ENCODE measurements at places on chromosomes 1 and 21.

DNA sequence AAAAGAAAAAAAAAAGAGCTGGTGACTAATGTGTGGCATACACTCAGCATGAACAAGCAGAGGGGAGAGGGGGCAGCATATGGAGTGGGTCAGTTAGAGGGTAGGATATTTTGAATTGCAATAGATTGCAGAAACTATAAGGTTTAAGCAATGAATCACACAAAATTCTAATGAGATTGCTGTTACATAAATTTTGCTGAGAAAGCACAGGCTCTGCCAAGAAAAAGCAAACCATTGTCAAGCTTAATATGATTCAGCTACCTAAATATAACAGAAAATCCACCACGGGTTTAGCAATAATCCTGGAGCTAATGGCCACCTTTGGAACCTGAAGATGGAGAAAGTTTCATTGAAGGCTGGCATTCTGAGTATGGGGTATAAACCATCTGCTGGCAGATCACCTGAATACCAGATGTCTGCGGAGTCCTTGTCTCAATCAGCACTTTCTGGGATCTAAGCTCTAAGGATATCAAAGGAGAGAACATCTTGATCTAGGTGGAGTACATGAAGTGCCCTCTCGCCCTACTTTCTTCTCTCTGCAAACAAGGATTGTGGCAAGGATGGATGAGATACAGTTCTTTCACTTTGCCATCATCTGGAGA is 30.3 kb upstream of the ANGPTL7 start:
- DNase-seq, result no peak

- no peak for DNase-seq
Measured at GRCh38 chr1:21902026-21903012, 34.8 kb downstream of the HSPG2 start.

DNA sequence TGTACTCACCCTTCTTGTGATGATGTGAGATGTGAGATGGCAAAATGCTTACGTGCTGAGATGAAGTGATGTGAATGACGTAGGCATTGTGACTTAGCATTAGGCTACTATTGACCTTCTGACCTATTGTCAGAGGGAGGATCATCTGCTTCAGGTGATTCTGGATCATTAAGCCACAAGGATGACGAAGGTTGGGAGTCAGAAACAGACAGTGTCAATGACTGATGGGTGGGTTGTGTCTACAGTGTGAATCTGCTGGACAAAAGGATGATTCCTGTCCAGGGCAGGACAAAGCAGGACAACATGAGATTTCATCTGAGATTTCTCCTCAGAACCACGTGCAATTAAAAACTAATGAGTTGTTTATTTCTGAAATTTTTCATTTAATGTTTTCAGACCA is 129.0 kb downstream of the GABPA start:
- no peak for DNase-seq

DNA sequence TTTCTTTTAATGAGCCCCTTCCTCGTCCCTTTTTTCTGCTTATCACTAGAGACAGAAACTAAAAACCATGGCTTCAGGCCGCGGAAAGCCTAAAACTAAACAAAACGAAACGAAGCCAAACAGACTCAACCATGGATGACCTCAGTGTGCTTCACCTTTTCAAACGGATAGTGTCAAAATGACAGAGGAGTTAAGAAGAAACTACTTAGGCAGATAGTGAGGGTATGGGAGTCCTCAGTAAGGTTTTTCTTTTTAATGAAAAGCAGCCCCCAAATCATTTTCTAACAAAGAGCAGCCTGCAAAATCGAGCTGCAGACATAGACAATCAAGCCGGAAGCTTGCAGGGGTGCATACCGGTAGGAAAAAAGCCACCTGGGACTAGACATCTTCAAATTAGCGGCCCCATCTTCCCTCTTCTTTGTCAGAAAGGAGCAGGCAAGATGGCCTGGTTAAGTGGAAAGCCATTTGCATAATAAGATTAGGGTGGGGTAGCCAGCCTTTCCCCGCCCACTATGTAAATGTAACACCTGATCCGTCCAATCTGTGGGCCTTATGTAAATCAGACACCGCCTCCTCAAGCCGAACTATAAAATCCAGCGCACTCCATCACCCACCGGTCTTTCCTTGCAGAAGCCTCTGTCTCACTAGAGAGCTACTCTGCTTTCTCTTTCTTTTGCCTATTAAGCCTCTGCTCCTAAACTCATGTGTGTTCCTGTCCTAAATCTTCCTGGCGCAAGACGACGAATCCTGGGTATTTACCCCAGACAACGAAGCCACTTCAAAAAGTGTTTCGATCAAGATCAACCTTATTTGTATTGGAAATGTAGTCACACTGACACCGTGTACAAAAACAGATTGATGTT is 6.2 kb upstream of the ERO1B start:
- DNase-seq, result no peak

GRCh38 chr1:61337981-61338848 is 255.9 kb downstream of the NFIA start:
- no peak for DNase-seq

DNA sequence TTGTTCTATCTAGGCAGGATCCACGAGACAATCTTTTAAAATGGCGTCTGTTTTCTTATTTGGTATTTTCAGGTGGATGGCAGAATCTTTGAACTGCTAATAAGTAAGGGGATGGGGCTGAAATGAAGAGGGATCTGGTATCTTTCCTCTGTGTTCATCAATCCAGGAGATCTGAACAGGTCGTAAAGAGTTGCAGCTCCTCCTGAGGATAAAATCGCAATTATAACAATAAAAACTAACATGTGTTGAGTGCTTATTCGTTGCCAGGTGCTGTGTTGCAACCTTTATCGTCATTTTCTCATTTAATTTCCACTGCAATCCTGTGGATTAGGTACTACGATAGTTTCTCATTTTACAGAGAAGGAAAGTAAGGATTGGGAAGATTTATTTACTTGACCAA is 134.6 kb upstream of the DPYD start:
- DNase-seq, result no peak

- no peak for DNase-seq
Measured at GRCh38 chr1:56933161-56933560, 32.7 kb downstream of the C8B start.

GRCh38 chr1:32759997-32760623 is 57.0 kb downstream of the YARS1 start:
- no peak for DNase-seq

- DNase-seq, result no peak
Measured at GRCh38 chr1:183945428-183946319, 91.9 kb downstream of the COLGALT2 start.

DNA sequence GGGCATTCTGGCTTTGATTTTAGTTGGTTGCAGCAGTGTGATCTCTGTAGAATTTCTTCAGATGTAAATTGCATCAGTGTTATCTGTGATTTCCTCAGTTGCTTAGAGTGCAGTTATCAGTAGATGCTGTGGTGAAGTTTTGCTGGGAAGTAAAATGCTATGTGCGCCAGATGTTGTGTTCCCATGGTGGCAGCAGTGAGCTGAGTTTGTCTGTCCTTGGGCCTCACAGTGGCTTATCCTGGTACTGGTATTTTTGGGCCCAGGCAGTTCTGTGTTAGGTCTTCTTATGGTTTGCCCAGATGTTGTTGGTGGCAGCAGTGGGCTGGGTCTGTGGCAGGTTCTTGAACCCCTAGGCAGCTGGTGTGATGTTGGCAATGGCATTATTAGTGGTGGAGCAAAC is 1242.1 kb downstream of the PLA2G4A start:
- no peak for DNase-seq

- DNase-seq, result no peak
Measured at GRCh38 chr1:214429951-214430770, 121.2 kb downstream of the PTPN14 start.

- no peak for DNase-seq
Measured at GRCh38 chr1:228114827-228115226, 5.7 kb upstream of the MRPL55 start.
